Right ventricle myocardium inferior (tissue), 1 donor: ENCODE measurements at places on chromosomes 4 and X.
A peak's percentile ranks its signal among the peaks of the same experiment; 100 is the strongest.

DNA sequence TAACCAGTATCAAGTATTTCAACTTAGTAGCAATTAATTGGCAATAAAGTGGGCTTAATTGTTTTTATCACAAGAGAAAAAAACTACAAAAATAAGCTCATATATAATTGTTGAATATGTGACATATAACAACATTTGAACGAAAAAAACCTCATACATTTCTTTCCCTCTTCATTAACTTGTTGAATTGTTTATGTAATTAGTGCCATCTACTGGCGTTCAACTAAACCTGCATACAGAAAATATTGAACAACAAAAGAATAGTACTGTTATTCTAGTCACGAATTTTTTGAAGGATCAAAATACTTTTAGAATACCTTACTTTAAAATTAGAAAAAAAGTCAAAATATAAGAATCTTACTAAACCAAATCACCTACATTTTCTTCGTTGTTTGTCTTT lies 586.5 kb upstream of the FTHL17 start:
- no peak for DNase-seq

DNA sequence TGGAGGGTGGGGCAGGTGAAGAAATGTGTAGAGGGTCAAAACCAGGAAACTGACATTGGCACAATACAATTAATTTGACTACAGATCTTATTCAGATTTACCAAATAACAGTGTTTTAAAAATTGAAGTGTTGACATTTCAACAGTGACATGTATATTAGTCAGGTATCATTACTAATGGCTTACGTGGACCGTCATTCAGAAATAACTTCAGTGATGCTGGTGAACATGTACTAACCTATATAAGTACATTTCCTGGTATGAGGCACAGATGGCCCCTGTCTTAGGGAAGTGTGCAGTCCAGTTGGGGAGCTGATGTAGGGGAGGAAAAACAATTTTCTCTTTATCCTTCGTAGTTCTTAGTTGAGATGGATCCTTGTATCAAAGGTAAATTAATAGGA lies 22.3 kb upstream of the MAOA start:
- no peak for DNase-seq

GRCh38 chr4:61336488-61336887 lies 136.4 kb downstream of the ADGRL3 start:
- DNase-seq = no peak

DNA sequence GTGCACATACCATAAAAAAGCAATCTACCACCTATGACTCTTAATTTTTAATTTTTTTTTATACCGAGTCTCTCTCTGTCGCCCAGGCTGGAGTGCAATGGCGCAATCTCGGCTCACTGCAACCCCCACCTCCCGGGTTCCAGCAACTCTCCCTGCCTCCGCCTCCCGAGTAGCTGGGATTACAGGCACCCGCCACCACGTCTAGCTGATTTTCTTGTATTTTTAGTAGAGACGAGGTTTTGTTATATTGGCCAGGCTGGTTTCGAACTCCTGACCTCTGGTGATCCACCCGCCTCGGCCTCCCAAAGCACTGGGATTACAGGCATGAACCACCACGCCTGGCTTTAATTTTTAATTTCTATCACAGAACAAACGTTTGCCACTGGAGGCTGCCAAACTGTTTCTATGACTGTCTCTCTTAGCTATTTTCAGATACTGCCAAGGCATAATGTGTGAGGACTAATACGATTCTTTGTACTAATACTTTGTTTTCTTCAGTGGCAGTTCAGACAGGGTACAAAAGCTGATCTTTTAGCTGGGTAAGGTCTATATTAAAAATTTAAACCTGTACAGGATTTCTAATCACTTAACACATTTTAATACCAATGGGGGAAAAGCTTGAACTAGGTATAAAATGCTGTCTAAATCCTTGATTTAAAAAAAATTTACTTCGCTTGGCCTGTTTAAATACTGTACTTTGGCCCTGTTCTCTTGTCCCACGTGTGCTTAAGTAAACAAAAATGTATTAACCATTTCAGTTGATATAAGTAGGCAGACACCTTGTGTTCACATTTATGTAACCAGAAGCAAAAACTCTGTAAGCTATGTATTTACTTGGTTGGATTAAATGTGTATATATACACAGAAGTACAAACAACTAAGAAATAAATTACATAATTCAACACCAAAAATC lies 2.3 kb downstream of the PGRMC2 start:
- DNase-seq = no peak

GRCh38 chrX:115912372-115912897 lies 258.1 kb upstream of the AGTR2 start:
- DNase-seq = no peak

- no peak for DNase-seq
Measured at GRCh38 chr4:78247536-78248285, 190.6 kb downstream of the FRAS1 start.

DNA sequence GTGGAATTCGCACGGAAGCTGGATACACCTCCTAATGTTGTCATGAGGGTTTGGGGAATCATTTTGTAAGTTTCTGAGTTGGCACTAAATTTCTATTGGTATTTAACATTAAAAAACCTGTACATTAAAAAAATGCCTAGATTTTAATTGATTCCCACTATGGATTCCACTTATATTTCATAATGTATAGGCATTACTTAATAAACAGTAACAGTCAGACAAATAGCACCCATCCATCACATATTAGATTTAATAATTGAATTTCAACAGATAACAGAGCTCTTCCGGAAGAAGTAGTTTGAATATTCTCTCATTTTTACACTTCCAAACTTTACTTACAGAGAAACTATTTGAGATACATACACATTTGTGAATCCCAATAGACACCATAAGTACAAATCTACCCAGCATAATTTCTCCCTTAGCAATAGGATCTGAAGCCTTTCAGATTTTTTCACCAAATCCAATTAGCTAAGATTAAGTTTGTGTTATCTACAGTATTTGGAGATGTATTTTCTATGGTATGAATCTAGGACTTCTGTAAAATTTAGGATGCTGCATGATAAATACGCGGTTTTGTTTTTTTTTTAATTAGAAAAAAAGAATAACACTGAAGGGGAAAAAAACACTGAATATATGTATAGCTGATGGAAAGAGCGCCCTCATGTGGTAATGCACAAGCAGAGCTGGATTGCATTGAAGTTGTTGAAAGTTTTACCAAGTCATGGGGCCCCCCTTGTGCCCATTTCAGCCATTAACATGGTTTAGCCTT lies 12.2 kb upstream of the ODAM start:
- DNase-seq = no peak

DNA sequence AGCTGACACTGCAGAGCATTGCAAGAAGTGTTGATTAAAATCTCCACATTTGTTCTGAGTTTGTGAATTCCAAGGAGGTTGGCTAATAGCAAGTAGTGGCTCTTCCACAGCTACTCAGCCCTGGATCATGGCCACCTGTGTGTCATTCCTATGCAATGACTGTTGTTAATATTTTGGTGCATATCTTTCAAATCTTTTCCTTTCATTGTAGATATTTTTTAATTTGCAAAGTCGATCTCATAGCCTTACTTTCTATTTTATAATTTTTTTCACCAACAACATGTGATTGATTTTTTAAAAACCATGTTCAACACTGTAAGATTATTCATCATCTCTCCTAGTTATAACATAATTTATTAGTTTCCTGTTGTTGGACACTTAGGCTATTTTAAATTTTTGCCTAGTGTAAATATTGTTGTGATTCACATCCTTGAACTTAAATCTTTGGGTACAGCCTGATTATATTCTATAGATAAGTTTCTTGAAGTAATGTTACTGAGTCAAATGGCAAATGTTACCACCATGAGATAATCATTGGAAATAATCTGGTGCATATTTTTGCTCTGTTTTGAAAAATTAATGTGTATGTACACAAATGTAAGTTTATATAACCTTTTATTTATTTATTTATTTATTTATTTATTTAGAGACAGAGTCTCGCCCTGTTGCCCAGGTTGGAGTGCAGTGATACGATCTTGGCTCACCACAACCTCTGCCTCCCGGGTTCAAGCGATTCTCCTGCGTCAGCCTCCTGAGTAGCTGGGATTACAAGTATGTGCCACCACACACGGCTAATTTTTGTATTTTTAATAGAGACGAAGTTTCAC lies 17.1 kb upstream of the ARHGAP10 start:
- DNase-seq = no peak

- no peak for DNase-seq
Measured at GRCh38 chr4:149841686-149842085, 26.0 kb upstream of the IQCM start.

DNA sequence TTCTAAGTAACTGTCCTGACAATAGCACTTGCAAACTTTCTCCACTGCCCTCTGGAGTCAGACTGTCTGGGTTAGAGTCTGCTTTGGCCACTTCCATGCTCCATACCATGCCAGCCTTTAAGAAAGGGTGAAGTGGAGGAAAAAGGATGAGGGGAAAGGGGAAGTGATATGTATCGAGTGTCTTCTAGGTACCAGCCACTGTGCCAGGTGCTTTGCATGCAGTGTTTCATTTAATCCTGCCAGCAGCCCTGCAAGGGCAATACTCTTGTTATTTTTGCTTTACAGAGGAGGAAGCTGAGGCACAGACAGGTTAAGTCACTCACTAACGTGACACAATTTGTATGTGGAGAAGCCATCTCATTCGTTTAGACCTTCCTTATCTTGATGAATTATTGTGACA lies 55.6 kb downstream of the RTL9 start:
- no peak for DNase-seq

- DNase-seq = peak; percentile 52
Measured at GRCh38 chr4:836003-836511, 10.1 kb upstream of the CPLX1 start.

- DNase-seq = no peak
Measured at GRCh38 chr4:26217961-26218676, 102.7 kb upstream of the RBPJ start.

DNA sequence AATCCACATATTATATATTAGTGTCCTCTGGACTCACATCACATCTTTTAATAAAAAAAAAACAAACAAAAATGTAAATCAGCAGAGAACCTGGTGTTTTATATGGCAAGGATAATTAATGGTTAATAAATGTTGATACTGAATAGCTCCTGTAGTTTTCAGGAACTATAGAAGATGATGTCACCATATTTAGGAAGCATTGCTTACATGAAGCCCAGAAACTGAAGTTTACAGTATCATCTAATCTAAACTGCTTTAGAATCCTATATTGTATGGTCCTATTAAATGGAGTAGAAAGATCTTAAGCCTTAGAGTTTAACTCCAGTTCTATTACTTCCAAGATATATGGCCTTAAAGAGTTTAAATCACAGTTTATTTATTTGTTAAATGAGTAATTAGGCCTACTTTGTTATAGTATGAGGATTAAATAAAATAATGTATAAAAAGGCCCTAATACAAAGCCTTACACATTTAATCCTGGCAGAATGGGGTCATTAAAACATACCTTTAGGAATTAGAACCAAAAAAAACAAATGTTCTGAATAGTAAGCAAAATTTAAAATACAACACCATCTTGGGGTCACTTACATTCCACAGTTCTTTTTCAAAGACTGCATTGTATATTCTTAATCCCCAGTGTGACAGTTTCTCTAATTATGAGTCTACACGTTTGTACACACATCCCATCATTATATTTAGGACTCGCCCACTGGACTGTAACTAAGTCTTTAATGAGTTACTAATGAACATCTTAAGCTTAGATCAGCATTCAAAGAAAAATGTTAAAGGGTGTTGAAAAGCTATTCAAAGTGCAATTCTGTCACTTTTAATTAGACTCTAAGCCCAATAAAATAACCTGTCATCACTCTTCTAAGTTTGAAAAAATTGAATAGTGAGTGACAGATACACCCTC lies 305.9 kb downstream of the ADGRL3 start:
- no peak for DNase-seq

DNA sequence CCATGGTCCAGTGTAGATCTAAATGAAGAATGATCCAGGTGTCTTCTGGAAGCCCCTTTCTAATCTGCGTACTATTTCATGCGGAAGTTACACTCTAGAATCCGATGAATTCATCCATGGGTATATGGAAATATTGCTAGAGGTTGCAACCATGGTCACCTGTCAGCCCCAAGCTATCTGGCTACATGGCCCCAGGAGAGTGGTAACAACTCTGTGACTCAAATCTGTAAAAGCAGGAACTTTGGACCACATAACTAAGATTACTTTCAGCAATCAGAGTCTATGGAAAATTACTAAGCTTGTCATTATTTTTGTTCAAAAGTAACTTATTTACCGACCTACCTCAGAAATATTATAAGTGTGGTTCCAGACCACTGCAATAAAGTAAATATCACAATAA lies 150.6 kb upstream of the MED14 start:
- no peak for DNase-seq

DNA sequence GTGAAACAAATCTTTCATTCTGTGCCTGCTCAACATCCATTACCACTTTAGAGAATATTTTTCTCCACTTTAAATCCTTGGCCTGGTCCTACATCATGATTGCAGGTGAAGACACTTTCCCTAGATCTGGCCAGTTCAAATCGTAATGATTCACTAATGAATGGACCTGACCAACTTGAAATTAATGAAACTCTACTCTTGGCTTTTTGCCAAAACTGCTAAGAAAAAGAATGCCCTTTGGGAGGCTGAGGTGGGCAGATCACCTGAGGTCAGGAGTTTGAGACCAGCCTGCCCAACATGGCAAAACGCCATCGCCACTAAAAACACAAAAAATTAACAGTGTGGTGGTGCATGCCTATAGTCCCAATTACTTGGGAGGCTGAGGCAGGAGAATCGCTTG lies 1082.6 kb upstream of the LCORL start:
- DNase-seq = no peak

GRCh38 chr4:116453127-116453526 lies 632.2 kb downstream of the TRAM1L1 start:
- DNase-seq = no peak

GRCh38 chr4:152029631-152030030 lies 268.8 kb upstream of the GATB start:
- no peak for DNase-seq

- DNase-seq = peak; percentile 78
Measured at GRCh38 chr4:38529189-38530115, 134.5 kb upstream of the KLF3 start.

DNA sequence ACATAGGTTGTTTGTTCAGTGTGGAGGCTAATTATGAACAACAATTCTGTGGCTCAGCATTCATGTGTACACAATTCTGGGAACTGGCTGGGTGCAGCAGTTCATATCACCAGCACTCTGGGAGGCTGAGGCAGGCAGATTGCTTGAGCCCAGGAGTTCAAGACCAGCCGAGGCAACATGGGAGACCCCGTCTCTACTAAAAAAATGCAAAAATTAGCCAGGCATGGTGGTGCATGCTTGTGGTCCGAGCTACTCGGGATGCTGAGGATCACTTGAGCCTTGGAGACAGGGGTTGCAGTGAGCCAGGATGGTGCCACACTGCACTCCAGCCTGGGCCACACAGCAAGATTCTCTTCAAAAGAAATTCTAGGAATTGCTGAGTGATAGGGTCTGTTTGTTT lies 4.5 kb upstream of the PPP2R2C start:
- no peak for DNase-seq

DNA sequence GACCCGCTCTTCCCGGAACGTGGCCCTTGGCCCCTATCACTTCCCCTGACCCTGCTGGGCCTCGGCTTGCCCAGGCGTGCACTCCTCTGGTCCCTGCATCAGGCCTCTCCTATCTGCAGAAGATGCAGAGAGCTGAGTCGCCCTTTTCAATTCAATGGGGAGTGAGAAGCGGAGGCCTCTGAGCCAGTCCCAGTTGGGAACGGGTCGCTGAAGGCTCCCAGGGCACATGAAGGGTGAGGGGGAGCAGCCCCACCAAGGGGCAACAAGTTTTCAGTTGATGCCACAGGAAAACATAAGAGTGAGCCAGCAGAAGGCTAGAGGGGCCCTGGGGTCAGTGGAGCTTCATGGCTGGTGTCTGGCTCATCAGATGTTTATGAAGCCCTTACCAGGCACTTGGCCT lies 17.1 kb downstream of the PSAPL1 start:
- no peak for DNase-seq

GRCh38 chr4:156676116-156676851 lies 295.3 kb downstream of the PDGFC start:
- DNase-seq = no peak
